ENCODE measurements at places on chromosomes 4 and X.

- no peak for DNase-seq
Observed at GRCh38 chr4:189823591-189823990, 117.1 kb upstream of the FRG1 start.

- no peak for DNase-seq
Observed at GRCh38 chr4:64899563-64899962, 490.3 kb upstream of the TECRL start.

DNA sequence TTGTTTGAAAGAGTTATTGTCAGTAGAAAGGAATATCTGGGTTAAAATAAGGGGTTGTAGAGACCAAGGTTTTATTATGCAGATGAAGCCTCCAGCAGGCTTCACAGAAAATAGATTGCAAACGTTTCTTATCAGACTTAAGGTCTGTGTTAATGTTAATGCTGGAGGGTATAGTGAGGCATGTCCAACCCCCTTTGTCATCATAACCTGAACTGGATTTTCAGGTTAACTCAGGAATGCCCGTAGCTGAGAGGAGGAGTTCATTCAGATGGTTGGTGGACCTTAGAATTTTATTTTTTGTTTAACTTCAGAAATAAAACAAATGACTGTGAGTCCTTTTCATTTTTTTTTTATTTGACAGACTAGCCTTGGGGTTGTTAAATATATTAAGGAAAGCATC, 354.1 kb downstream of the GPM6A start:
- no peak for DNase-seq

DNA sequence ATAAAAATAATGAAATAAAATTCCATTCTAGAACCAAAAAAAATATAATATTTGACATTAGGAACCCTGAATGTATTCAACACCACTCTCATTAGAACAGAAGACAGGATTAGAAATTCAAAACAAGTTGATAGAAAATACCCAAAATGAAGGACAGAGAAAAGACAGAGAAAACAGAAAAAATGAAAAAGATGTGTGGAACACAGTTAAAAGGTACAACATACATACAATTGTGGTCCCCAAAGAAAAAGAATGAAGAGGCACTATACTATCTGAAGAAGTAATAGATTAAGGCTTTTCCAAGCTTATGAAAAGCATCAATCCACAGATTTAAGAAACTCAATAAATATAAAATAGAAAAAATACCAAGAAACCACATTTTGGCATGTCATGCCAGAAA, 16.4 kb downstream of the ANKRD50 start:
- DNase-seq, result no peak

DNA sequence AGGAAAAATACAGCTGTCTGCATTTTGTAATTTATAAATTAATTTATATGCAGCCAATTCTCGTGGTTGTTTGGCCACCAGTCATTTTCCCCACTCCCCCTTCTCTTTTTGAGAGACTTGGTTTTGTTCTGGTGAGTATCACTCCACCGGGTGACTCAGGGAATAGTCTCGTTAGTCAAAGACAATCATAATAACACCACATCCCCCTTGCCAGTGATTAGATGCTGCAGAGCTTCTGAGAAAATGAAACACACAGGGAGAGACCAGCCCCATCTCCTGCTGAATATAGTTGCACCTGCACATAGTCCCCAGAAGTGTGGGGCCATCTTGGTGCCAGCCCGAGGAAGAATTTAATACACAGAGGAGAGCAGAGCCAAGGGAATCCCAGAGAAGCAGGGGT, 8.0 kb upstream of the FNIP2 start:
- no peak for DNase-seq

GRCh38 chrX:151789179-151789800, 54.7 kb downstream of the CNGA2 start:
- DNase-seq, result no peak

DNA sequence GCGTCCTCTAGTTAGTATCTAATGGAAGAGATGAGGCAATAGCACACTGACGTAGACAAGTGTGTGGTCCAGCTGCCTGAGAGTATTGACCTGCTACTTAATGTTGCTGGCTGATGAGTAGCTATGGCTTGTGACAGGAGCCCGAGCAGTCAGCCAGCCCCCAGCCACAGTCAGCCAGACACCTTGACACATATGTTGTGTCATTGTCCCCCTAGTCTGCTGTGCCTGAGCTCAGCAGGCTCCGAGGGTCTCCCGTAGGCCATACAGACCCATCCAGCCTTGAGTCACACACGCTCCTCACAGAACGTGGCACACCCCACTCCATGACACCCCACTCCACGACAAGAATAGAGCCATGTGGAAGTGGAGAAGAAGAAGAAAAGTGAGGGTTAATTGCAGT, 362.1 kb downstream of the UNC5C start:
- DNase-seq, result no peak

- DNase-seq, result no peak
Observed at GRCh38 chr4:10343656-10344055, 113.6 kb downstream of the ZNF518B start.

DNA sequence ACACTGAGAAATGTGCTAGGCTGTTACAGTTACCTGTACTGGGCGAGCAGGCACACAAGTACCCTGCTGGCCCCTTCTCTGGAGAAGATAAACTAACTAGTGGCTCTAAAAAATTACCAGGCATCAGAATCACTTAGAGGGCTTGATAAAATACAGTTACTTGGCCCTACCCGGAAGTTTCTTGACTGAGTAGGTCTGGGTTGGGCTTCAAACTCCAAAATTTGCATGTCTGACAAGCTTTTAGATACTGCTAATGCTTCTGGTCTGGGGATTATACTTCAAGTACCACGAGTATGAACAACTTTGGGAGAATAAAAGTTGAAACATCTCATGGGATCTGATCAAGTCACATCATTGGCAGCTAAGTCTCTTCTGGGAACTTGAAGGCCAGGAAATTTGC, 30.8 kb downstream of the CEP135 start:
- no peak for DNase-seq

GRCh38 chr4:76882630-76883029, 15.3 kb downstream of the SOWAHB start:
- no peak for DNase-seq

GRCh38 chr4:6444582-6444981, 27.8 kb downstream of the PPP2R2C start:
- no peak for DNase-seq

DNA sequence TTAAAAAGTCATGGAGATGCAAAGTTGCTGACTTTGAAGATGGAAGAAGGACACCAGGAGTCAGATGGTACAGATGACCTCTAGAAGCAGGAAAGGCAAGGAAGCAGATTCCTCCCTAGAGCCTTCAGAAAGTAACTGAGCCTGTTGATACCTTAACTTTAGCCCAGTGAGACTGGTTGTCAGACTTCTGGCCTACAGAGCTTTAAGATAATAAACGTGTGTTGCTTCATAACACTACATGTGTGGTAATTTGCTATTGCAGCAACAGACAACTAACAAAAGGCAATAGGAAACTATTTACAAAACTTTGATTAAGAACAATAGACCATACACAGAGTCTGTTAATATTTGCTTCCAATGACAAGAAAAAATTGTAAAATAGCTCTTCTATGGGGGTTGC, 102.0 kb upstream of the USP38 start:
- DNase-seq, result no peak

- DNase-seq, result no peak
Observed at GRCh38 chr4:55613621-55614020, 21.6 kb upstream of the PDCL2 start.

- DNase-seq, result peak; percentile 7
Observed at GRCh38 chrX:107117993-107118321, 665 bp downstream of the RBM41 start.

GRCh38 chr4:52956691-52957090, 94.6 kb downstream of the RASL11B start:
- no peak for DNase-seq

DNA sequence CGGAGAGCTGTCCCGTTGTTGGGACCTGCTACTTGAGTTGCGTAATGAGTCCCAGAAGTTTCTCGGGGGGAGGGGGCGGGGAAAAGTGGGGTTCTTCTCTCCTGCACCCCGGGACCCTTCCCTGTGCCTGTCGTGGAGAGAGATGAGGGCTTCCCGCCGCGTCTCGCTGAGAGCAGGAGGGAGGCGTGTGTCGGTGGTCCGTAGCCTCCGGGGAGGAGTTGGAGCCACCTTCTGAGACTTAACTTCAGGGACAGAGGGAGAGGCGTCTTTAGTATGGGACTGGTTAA, 698 bp downstream of the AFF1 start:
- DNase-seq, result peak; percentile 11

- DNase-seq, result no peak
Observed at GRCh38 chr4:78671903-78672815, 104.0 kb upstream of the BMP2K start.

- no peak for DNase-seq
Observed at GRCh38 chr4:151953312-151953711, 192.5 kb upstream of the GATB start.

- DNase-seq, result no peak
Observed at GRCh38 chr4:111198446-111198845, 575.6 kb upstream of the PITX2 start.

GRCh38 chr4:88062843-88063242, 55.4 kb downstream of the PKD2 start:
- no peak for DNase-seq

- no peak for DNase-seq
Observed at GRCh38 chr4:76996445-76996844, 46.9 kb downstream of the SEPTIN11 start.

DNA sequence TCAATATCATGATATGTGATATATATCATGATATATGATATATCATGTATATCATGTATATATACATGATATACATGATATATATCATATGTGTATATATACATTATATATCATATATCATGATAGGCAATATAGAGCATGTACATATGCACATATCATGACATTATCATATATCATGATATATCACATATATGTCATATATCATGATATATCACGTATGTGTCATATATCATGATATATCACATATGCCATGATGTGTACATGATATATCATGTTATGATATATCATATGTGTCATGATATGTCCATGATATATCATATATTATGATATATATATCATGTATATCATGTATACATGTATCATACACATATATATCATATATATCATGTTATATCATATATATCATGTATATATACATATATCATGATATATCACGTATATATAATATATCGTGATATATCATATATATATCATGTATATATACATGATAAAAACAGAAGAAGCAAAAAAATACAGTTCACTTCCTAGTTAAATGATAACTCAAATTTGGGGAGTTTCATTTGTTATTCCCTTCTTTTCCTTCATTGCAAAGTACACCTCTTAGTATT, 670.1 kb upstream of the EPHA5 start:
- no peak for DNase-seq

DNA sequence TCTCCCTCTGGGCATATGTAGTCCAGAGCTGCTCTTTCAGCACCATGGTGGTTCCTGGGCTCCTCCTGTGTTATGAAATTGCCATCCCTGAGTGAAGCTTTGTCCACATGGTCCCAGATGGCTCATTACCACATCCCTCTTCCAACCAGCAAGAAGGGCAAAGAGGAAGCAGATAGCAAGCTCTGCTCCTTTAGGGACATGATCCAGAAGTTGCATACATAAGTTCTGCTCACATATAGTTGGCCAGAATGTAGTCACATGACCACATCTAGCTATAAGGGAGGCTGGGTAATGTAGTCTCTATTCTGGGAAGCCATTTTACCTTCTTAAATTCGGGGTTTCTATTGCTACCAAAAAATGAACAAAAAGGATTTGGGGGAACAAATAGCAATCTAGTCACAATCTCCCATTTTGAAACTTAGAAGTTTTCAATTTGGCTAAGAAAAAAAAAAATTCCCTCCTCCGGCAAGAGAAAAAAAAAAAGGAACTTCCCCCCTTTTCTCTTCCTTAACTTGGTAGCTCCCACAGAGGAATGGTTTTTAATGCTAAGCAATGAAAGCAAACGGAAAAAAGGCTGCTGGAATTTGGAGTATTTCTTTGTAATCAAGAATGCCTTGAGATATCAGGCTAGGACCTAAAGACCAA, 88.2 kb upstream of the USP9X start:
- DNase-seq, result peak; percentile 46

- DNase-seq, result peak; percentile 66
Observed at GRCh38 chr4:149264093-149264733, 551.4 kb downstream of the IQCM start.

- peak; percentile 7 for DNase-seq
Observed at GRCh38 chrX:16993791-16994318, 47.4 kb downstream of the REPS2 start.

- no peak for DNase-seq
Observed at GRCh38 chr4:110002326-110002725, 89.6 kb downstream of the EGF start.

DNA sequence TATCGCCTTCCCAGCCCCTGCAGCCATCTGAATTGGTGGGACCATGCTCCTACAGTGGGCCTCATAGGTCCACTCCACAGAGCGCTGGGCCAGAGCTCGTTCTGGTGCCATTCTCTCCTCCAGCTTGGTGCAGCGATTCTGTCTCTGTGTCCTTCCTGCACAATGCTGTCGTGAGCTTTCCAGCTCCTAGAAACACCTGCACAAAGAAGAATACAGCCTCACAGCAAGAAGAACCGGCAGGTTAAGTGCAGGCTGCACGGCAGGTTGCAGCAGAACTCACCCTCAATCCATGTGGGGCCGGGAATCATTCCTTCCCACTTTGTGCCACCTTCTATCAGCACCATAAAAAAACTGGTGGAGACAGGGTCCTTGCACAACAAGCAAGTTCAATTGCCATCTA, 101.2 kb upstream of the ENPP6 start:
- no peak for DNase-seq

DNA sequence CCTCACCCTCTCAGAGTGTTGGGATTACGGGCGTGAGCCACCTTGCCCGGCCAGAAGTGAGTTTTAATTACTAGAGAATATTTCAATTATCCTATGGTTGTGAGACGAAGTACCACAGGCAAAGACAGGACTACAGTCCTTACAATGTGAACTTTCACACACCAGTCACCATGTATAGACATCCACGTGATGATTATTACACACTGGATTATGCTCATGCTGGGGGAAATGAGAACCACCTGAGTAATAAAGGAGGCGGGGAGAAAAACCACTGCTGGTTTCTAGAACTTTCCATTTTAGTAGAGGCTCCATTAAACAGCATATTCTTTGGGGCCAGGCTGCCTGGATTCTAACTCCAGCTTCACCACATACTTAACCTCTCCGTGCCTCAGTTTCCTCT, 42.5 kb upstream of the TLR2 start:
- no peak for DNase-seq

DNA sequence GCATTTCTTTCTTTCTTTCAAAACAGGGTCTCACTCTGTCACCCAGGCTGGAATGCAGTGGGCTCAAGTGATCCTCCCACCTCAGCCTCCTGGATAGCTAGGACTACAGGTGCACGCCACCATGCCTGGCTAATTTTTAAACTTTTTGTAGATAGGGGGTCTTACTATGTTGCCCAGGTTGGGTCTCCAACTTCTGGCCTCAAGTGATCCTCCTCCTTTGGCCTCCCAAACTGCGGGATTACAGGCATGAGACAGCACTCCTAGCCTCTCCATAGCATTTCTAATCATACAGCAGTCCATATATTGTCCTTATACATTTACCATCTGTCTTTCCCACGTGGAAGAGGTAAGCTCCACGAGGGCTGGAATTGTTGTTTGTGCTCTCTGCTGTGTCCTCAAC, 2.0 kb upstream of the FHIP1A start:
- DNase-seq, result no peak
